SK-N-SH (cell line): ENCODE measurements at places on chromosomes 4 and X. TPM values are rescaled to one million over a fixed set of nuclear protein-coding genes. Genes with fewer than 3 reads are reported as not detected.

EVC2 gene
- not detected in 2 replicates for polyA plus RNA-seq

PHEX gene
- polyA plus RNA-seq = 0.35 and 0.41 TPM in 2 replicates

BANK1 gene
- polyA plus RNA-seq = 0.05 TPM in 1 of 2 replicates, not detected in the other

GRCh38 chr4:145538596-145538995 is 56.9 kb downstream of the SMAD1 start:
- H3K4me1 ChIP-seq = peaks cover 33% of the 10 kb centered on the region; the same call in 1 of the 2 replicates
- no peak overlapping the region for H3K4me3 ChIP-seq
- DNase-seq = no peak
- H3K27ac ChIP-seq = no peak overlapping the region; the same call in 1 of the 2 replicates
- H3K27me3 ChIP-seq = no peaks in the 10 kb centered on the region

GRCh38 chr4:53365121-53365485 is 758 bp downstream of the SCFD2 start:
- no peaks in the 10 kb centered on the region for H3K4me1 ChIP-seq
- peak; percentile 50 for DNase-seq
- H3K27me3 ChIP-seq = no peaks in the 10 kb centered on the region
- H3K4me3 ChIP-seq = peak overlapping the region; percentile 98
